ENCODE measurements at places on chromosomes 3 and 15.

DNA sequence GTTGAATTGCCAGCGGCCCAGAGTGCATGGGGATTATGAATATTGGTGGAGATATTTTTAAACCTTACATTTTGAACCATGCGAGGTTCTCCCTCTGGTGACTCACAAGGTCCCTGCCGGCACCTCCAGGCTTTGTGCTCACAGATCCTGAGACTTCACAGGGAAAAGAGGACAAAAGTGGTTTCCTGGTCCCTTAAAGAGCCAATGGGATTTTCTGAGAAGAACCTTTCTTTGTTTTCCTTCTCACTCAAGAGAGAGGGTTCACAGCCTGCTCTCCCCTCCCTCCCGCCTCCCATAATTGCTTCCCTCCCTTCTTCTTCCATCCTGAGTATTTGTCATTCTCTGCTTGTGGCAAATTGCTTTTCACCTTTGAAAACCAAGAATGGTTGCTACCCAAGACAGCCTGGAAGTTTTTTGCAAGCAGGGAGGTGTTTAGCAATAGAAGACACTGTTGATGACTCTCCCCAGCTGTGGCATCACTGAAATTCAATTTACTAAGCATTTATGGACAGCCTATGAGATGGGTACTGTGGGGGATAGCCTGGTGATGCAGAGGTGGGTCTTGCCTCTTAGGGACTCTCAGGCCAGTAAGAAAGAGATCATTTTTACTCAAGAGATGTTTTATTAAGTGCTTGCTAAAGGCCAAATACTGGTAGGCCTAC, 76.6 kb downstream of the CPN2 start:
- DNase-seq = no peak

GRCh38 chr3:71310980-71311660, 272.4 kb downstream of the FOXP1 start:
- no peak for DNase-seq

- peak; percentile 44 for DNase-seq
Measured at GRCh38 chr3:57160765-57161538, 4.2 kb downstream of the IL17RD start.

DNA sequence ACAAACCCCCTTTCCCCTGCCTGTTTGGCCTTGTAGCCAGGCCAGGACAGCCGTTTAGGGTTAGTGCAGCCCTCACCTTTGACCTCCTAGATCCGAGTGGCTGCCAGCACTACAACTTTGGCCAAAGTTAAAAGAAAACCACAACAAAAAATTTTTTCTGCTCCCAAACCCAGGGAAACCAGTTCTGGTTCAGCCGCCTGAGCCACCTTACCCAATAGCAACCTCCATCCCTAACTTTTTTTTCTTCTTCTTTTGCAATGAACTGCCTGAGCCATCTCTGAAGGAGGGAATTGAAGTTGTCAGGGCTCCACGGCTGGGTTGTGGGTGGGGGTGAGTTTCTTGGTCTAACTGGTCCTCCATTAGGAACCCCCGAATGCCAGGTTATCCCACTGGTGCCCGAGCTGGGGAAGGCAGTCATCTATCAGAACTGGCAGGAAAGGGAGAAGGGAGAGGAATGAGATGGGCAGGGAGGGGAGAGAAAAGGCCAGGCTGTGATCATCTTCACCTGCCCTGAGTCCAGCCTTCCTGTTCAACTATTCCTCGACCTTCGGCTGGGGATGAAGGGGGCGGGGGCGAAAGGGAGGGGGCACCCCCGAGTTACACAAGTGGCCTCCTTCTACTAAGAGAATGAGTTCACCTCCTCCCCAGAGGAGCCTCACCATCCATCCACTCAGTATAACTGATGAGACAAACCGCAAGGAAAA, 6.2 kb upstream of the NR2F2 start:
- DNase-seq = peak; percentile 51

GRCh38 chr3:40768536-40768935, 243.8 kb downstream of the ZNF621 start:
- DNase-seq = no peak

DNA sequence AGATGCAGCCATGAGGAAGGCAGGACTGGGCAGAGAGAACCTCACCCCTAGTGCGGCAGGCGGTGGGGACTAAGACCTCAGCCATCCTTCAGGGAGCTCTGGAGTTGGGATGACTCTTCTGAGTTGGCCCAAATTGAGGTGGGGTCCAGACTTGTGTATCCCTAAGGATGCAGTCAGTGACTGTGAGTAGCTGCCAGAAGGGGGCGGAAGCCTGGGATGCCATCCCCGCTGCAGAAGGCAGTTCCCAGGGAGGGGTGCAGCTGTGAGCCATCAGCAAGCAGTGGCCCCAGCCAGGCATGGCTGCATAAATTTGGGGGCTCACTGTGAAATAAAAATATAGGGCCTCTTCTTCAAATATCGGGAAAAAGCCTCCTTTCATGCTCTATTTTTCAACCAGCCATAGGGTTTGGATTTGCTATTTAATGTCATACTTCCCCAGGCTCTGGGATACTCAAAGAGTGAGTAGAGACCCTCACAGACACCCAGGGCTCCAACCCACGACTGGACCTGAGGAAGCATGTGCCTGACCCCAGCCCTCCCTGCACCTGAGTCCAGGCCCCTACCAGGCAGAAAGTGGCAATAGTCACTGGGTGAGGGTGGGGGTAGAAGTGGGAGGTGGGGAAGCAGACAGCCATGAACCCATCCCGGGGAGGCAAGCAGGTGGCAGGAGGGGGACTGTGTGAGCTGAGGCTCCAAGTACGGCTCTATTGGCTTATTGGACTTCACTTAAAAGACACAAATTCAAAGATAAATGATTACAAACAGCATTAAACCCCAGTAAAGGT, 30.5 kb downstream of the GRK7 start:
- no peak for DNase-seq

DNA sequence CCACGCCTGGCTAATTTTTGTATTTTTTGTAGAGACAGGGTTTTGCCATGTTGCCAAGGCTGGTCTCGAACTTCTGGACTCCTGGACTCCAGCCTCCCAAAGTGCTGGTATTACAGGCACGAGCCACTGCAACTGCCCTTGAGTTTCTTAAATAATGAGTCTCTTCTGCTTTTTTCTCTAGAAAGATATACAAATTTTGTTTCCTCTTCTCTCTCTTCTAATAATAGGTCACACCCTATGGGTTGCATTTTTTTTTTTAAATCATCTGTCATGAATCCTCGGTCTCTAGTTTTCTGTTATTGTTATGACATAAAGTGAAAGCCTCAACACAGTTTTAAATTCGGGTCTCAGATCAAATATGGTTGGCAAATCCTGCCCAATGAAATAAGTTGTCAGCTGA, 111.2 kb downstream of the IL12A start:
- no peak for DNase-seq

- DNase-seq = peak; percentile 89
Measured at GRCh38 chr3:152595975-152596821, 238.7 kb upstream of the P2RY1 start.

- no peak for DNase-seq
Measured at GRCh38 chr15:68012911-68013310, 41.2 kb upstream of the PIAS1 start.

DNA sequence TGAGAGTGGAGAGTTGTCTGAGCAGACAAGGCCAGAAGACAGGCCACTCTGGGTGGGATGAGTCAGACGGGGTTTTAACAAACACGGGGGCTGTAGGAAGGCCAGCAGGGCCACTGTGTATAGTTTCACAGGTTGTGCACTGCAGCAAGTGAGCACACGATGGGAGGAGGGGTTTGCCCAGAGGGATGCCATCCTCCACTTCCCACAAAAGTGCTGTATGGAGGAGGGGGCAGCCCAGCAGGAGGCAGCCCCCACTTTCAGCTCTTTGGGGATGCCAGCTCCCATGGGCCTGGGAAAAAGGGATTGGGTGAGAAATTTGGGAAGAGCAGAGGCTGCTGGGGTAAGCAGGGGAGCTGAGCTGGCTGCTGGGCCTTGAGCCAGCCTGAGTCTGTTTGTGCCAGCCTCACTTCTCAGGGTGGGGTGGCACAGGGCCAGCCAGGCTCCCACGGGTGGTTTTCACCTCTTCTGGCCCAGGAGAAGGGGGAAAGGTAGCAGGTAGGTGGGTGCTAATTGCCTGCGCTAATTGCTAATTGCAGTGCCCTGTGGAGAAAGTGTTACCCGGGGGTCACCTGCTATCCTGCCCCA, 6.7 kb downstream of the ZBTB47 start:
- no peak for DNase-seq

- no peak for DNase-seq
Measured at GRCh38 chr15:70029297-70029701, 68.4 kb downstream of the TLE3 start.

GRCh38 chr3:32575451-32576113, 4.9 kb upstream of the DYNC1LI1 start:
- DNase-seq = no peak

- DNase-seq = no peak
Measured at GRCh38 chr15:74464216-74464615, 3.3 kb upstream of the UBL7 start.

DNA sequence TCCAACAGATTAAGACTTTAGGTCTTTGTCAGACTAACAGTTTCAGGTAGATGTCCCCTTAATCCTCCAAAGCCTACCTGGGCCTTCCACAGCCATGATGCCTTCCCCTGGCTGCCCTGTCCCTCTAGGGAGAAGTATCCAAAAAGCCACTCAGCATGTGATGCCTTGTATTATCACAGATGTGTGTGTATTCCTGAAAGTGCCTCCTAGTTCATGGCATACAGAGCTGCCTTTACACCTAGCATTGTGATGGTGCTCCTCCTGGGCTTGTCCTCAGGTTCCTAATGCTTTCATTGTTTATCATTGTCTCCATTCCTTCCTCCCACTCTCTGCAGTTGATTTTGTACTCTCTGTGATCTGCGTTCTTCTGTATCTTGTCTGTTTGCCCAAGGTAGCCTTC, 43.6 kb downstream of the CMSS1 start:
- DNase-seq = no peak

DNA sequence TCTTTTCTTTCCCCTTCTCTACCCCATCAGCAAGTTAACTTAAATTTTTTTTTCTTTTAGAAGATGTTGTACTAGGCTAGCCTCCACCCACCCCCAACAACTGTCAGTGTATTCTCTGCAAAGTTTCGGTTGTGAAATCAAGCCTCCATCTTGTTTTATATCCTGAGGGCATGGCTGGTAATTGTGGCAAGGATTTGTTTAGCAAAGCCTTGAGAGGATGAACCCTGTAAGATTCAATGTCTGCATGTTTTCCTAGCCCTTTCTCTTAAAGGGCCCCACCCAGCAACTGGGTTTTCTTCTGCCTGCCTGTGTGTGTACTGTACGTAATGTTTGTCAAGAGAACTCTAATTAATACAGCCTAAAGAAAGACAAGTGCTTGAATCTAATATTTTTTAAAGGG, 475.3 kb downstream of the FHIT start:
- no peak for DNase-seq

DNA sequence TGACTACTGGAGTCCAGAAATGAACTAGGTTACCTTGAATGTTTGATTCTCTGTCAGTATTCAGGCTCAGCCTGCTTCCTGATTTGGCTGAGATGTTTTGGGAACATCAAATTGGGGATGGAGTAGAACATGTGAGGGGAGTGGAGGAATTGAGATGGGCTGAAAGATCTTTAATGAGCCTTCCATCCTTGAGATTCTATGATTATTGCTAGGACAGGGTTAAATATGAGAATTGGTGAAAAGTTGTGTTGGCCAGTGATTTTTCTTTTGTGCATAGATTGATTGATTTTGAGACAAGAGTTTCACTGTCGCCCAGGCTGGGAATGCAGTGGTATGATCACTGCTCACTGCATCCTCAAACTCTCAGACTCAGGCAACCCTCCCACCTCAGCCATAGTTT, 32.4 kb downstream of the IQGAP1 start:
- DNase-seq = no peak

DNA sequence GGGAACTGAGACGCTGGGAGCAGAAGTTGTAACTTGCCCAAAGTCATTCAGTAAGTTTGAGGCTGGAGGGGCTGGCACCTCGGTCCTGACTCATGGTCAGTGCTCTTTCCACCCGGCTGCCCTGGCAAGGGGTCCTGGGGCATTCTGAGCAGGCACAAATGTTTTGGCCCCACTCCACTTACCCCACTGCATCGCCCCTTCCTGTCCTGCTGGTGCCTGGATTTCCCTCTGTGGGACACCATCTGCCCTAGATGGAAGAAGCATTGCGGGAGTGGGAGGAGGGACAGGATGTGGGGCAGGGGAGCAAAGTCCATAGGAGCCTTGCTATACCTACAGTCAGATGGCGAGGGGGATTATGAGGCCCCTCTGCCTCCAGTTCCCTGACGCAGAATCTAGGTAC, 4.5 kb downstream of the CORO2B start:
- DNase-seq = no peak

DNA sequence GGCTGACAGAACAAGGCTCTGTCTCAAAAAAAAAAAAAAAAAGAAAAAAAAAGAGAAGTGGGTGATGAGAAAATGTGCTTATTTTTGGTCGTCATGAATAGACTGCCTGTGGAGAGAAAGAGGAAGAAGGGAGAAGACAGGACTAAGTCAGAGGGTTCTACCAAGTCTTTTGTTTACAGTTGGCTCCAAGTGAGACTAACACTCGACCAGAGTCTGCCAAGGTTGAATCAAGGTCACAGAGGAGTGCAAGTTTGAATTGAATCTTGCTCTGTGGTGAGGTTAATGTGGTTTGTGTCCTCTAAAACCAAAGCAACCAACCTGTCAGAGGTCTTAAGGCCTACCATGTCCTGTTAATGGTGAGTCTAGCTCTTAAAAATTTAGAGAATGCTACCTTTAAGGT, 334.1 kb upstream of the GRM7 start:
- DNase-seq = no peak

- no peak for DNase-seq
Measured at GRCh38 chr15:74392902-74393301, 25.5 kb upstream of the CYP11A1 start.

- DNase-seq = no peak
Measured at GRCh38 chr15:45611305-45611704, 23.5 kb upstream of the SQOR start.

DNA sequence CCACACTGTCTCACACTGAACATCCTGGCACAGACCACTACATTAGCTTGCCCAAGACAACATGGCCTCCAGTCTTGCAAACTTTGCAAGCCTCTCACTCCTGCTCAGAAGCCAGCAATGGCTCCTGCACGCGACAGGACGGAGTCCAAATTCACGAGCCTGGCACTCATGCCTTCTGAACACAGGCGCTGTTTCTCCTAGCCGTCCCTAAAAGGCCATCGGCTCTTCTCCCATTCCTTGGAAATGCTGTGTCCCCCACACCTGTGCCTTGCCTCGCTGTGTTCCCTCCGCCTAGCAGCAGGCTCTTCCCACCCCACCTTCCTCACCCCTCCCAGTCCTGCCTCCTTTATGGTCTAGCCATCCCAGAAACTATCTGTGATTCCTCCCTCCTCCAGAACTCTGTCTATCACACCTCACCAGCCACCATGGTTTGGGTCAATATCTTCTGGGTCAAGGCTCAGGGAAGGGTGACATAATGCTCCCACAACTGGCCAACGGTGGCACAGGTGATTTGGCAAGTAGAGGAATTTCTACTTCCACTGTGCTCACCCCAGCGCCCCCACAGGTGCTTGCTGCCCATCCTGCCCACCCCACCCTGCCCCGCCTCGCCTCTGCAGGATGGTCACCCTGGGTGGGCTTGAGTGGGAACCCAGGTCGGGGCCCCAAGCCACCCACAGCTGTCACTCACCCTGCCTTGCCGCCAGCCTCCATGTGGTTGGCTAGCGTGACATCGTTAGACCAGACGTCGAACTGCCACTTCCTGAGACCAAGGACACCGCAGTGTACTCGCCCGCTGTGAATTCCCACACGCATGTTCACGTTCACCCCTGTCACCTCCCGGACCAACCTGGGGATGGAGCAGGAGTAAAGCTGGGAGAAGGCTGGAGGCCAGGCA, 120.7 kb downstream of the ADCY5 start:
- no peak for DNase-seq

- peak; percentile 60 for DNase-seq
Measured at GRCh38 chr15:43872416-43873020, 45.7 kb downstream of the WDR76 start.

All from astrocyte (in vitro differentiated cells and primary cell).